Activated CD4-positive, CD25-positive, alpha-beta regulatory T cell treated with anti-CD3 and anti-CD28 coated beads, Interleukin-2, amount 50 U/mL, for 24 hours (primary cell): ENCODE measurements at places on chromosomes 16 and 17.
A peak's percentile ranks its signal among the peaks of the same experiment; 100 is the strongest.

GRCh38 chr17:29526322-29526721 lies 40.5 kb downstream of the ABHD15 start:
- ATAC-seq = no peak

DNA sequence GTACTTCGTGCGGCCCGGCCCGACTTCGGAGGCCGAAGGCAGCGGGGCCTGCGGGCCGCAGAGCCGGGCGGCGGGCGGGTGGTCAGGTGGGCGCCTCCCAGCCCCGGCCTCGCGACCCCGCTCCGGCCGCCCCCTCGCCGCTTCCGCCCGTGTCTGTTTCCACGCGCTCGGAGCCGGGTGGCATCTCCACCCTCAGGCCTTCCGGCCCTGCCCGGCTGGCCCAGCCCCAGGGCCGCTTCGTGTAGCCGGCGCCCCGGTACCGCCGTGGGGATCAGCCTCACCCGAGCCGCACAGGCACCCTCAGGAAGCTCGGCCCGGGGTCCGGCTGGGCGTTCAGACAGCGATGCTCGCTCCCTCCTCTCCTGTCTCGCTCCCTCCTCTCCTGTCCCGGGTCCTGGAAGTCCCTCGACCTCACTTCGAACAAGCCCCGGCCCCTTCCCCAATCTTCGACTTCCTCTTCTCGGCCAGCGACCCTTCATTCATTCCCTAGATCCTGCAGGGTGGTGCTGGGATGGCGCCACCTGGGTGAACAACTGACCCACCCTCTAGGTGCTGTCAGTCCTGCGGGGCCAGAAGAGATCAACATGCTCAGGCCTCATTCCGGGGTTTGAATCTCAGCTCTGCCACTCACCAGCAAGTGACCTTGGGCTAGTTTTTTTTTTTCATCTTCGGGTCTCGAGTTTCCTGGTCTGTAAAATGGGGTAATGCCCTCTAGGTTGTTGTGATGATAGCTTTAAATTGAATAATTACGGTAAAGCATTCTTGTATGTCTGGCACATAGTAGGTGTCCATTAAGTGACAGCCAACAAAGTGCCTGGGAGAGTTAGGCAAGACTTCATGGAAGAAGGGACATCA lies 610 bp downstream of the VPS4A start:
- peak; percentile 42 for ATAC-seq

- no peak for ATAC-seq
Observed at GRCh38 chr17:28577466-28577824, 750 bp upstream of the ALDOC start.

DNA sequence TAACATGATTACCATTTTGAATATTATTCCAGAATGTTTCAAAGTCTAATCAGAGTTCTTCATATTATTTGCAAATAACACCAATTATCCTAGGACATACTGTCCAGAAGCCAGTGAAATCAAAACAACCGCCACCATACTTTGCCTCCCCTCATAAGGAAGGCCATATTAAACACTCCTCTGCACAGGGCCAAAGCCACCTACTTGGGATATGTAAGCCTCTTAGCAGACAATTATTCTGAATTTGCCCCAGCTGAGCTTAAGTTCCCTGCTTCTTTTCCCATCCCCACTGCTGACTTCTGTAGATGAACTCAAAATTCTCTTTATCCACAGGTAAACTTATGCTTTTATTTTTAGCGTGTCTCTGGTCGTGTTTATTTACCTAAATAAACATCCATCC lies 374.0 kb downstream of the KIF2B start:
- no peak for ATAC-seq

- no peak for ATAC-seq
Observed at GRCh38 chr16:66537236-66537635, 12.7 kb downstream of the TK2 start.

DNA sequence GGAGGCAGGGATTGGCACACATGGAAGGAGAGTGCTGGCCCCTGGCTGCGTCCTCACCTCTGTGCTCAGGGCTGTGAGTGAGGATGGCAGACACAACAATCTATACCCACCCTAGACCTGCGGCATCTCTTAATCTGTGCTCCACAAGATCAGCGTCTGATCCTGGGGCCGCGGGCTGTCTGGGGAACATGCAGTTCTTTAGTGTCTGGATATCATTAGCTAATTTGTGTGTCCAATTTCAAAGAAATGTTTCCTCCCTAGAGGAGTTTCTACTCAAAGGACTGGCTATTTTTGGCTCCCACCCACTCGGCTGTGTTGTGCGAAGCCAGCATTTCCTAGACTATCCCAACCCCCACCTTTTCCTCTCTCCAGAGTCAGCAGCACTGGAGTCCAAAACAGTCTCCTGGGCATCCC lies 93.8 kb downstream of the GRIN2A start:
- ATAC-seq = no peak

DNA sequence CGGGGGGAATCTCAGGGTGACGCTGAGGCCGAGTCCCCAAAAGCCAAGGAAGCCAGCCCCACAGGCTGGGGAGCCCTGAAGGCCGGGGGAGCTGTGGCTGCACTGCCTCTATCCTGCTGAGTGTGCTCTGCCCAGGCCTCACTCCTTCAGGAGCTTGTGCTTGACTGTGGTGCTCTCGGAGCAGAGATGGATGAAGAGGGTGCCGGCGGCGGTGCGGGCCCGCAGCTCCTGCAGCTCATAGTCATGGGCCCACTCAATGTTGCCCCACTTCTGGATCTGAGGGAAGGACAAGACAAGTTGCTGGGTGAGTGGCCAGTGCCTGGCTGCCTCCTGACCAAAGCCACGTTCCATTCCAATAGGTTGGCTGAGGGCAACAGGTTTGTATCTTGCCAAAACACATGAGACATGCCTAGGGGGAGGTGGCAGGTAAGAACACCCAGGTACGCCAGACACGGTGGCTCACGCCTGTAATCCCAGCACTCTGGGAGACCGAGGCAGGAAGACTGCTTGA lies 20.5 kb downstream of the ATPAF2 start:
- ATAC-seq = no peak

- no peak for ATAC-seq
Observed at GRCh38 chr17:41894791-41895331, 23.9 kb downstream of the ACLY start.
